ENCODE measurements at places on chromosomes 2 and 18.

- no peak for DNase-seq
Measured at GRCh38 chr2:214607051-214607450, 196.2 kb downstream of the VWC2L start.

DNA sequence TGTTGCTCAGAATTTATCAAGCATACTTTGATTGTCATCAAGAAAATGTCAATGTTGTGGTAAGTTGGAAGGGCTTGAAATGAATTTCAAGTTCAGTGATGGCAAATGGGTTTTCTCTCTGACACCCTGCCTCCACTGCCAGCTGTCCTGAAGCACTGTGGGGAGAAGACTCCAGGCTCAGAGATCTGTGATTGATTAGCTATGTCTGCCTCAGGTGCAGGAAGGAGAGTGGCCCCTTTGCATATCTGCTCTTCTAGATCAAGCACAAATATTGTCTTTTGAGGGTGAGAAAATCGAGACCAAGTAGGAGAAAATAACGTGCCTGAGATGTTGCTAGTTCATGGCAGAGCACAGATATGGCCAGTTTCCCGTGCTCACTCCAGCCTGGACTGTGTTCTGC, 178.8 kb upstream of the GLI2 start:
- DNase-seq: no peak

DNA sequence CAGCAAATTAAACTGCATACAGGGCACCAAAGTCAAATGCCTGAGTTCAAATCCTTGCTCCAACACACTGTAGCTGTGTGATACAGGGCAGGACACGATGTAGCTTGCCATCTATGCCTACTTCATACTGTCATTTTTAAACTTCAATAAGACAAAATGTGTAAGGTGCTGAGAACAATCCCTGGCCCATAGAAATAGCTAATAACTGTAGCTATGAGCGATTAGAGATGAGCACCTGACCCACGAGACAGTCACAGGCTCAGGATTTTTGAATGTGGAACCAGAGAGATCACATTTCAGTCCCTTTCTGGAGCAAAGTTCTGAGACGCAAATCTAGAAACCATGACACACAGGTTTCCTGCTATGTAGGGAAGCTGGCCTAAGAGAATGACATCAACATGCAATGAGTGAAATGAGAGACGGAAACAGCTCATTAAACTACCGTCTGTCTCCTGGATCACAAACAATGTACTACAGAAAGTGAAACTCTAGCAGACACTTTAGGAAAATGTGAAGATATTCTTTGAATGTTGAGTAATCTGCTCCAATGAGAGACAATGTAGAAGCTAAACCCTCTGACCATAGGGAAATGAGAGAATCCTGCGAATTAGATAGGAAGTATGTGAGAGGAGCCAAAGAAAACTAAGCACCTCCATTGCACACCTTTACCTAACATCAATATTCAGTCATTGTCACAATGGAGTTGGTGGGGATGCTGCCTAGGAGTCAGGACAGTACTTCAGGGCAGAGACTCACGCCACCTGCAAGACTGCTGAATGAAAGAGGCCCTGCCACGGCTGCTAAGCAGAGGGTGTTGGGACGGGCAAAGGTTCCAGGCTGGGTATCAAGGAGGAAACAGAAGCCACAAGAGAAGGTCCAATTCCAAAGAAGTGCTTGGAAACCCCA, 25.5 kb downstream of the B4GALT6 start:
- DNase-seq: no peak

DNA sequence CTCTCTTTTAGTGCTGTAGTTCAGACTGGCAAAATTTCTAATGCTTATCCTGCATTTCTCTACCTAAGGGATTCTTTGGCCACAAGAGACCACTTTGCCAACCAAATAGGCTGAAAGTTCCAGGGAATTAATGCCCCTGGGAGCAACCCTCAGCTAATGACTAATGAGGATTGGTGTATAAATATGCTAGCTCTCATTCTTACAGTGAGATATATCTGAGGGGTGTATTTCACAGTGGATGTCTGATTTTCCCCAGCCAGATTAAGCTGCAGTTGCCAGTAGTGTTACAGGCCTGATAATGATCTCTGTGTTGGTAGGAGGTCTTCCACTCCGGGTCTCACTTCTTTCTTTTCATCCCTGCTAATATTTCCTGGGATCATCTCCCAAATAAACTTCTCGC, 90.4 kb downstream of the GULP1 start:
- DNase-seq: no peak

GRCh38 chr2:120977582-120978358, 242.1 kb downstream of the GLI2 start:
- peak; percentile 39 for DNase-seq

DNA sequence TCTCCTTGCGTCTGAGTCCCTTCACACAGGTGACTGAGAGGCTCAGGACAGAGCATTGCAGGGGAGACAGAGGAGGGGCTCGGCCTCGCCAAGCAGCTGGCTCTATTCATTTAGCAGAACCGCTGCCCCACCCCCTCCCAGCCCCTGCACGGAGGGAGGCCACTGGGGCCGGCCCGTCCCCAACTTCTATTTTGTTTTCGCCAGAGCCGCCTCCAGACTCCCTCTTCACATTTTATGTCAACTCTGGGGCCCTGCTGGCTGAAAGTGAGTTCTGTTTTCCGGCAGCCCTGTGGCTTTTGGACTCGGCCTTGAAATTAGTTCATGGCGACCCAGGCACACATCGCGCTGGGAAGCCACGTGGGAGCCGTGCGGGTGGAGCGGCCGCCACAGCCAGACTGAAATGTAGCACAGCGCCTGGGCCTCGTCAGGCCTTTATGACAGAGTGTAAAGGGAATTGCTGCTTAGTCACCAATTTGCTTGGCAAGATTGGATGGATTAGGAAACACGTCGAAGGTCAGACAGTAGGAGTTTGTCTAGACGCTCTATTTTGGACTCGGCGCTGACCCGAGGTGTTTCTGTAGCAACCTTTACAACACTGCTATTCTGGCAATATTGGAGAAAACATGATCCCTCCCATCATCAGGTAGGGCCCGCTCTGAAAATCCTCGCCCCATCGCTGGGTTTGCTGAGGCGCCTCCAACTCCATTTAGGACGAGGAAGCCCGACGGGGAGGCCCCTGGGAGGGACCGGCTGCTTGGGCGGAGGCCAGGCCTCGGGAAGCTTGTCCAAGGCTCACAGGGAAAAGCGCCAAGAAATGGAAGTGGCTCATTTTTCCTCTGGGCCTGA, 90.7 kb upstream of the CTDP1 start:
- no peak for DNase-seq

- no peak for DNase-seq
Measured at GRCh38 chr2:15984368-15985255, 44.3 kb downstream of the MYCN start.

GRCh38 chr18:46335534-46336101, 231.4 kb downstream of the HAUS1 start:
- DNase-seq: no peak

GRCh38 chr2:27308359-27308881, at the start of gene UCN:
TSS of gene UCN (minus strand) at chr2:27308445. CDS start at chr2:27307895, 550 bp downstream.
- peak; percentile 36 for DNase-seq

DNA sequence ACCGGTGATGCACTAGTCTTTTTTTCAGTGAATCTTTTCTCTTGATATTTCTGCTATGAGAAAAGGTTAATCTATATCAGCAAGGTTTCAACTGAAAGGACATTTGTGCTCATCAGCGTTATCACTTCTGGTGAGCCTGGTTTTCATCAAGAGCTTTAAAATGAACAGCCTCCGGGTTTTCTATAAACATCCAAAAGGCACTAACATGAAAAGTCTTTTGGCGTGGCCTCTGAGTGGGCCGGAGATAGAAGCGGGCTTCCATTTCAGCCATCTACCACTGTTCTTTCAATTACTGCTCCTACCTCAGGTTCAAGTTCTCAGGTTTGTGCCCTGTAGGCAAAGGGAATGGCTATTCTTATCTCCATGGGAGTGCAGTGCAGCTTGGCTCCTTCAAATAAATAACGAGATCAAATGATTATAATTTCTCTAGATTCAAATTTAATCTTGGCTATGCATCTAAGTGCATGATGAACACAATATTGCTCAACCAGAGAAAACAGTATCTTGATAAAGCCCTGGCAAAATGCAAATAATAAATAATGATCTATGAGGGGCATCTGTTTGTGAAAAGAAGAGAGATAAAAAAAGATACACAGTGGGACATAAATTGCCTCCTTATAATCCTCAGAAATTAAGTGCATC, 314.8 kb downstream of the CDH2 start:
- DNase-seq: no peak

- DNase-seq: no peak
Measured at GRCh38 chr2:98917031-98917471, 19.0 kb downstream of the CRACDL start.

DNA sequence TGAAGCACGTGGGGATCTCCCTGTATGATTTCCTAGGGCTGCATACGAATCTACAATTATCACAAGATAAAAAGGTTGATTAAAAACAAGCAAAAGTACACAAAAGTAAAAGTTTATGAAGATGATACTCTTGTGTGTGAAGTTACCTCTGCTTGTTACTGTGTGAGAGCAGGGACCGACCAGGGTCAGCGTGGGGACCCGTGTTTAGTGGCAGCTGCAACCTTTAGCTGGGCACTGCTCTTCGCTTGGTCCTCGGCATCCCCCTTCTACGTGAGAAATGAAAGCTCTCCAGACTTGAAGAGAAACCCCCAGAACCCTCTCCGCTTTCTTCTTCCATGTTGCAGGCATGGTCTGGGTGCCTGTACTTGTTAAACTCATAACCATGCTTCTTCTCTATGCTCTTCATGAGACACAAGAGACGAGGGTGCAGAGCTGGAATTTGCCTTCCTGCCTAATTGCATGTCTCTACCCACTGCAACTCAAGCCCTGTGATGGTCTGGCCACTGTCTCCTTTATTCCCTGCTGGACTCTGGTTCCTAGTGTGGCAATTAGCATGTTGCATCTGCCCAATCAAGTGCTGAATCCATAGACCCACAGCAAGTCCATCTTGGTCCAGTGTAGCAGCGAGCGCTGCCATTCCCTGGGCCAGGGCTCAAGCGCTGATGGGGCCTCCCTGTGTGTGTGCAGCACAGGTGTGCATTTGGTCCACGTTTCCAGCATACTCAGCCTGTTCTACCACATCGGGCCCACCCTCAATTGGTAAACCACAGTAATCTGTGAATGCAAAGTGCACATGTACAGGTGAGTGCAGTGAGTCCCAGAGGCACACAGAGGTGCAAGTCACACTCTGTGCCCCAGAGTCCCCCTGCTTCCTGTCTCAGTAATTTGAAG, 88.5 kb downstream of the TWIST2 start:
- no peak for DNase-seq

- peak; percentile 81 for DNase-seq
Measured at GRCh38 chr2:61318553-61318952, 152.3 kb downstream of the USP34 start.

- no peak for DNase-seq
Measured at GRCh38 chr2:5689750-5690149, 2.4 kb upstream of the SOX11 start.

DNA sequence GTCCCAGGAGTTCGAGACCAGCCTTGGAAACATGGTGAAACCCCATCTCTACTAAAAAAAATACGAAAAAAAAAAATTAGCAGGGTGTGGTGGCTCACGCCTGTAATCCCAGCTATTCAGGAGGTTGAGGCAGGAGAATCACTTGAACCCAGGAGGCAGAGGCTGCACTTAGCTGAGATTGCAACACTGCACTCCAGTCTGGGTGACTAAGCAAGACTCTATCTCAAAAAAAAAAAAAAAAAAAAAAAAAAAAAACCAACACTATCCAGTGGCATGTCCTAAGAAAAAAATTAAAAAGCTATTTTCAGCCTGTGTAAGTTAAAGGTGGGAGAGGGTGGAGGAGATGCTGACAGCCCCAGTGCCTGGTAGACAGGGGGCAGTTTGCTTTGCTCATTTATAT, 32.2 kb upstream of the REL start:
- DNase-seq: peak; percentile 11

DNA sequence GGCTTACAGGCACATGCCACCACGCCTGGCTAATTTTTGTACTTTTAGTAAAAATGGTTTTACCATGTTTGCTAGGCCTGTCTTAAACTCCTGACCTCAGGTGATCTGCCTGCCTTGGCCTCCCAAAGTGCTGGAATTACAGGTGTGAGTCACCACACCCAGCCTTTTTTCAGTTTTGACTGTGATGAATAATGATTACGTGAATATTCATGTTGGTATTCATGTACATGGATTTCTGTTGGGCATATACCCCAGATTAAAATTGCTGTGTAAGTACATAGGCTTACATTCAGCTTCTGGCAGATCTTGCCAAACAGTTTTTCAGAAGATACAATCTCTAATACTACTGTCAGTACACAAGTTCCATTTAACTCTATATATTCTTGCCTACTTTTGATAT, 20.9 kb downstream of the SLC39A10 start:
- no peak for DNase-seq

DNA sequence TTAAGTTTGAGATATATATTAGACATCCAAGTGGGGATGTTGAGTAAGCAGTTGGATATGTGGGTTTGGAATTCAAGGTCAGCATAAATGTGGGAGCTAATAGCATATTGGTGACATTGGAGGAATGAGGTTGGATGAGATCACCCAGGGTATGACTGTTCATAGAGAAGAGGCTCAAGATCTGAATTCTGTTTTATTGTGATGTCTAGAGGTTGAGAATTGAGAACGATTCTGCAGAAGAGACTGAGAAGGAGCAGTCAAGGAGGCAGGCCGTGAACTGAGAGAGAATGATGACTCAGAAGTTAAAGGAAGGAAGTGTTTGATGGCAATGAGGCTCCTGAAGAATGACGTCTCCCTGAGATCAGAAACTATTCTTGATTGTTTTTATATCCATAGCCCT, 5.9 kb downstream of the SERPINB11 start:
- no peak for DNase-seq

DNA sequence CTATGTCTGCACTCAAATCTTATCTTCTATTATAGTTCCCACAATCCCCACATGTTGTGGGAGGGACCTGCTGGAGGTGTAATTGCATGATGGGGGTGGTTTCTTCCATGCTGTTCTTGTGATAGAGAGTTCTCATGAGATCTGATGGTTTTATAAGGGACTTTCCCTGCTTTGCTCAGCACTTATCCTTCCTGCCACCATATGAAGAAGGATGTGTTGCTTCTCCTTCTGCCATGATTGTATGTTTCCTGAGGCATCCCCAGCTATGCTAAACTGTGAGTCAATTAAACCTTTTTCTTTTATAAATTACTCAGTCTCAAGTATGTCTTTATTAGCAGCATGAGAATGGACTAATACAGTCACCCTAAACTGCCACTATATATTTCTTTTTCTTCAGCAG, 79.1 kb downstream of the SH3YL1 start:
- DNase-seq: no peak

- DNase-seq: no peak
Measured at GRCh38 chr2:102366406-102367112, 11.0 kb downstream of the IL18R1 start.

Measured in erythroblast (primary cell).